Panc1 (cell line): ENCODE measurements at places on chromosomes 6 and 20. TPM values are rescaled to one million over a fixed set of nuclear protein-coding genes. Genes with fewer than 3 reads are reported as not detected.

Gene ADRM1
- 194 TPM for total RNA-seq

DNA sequence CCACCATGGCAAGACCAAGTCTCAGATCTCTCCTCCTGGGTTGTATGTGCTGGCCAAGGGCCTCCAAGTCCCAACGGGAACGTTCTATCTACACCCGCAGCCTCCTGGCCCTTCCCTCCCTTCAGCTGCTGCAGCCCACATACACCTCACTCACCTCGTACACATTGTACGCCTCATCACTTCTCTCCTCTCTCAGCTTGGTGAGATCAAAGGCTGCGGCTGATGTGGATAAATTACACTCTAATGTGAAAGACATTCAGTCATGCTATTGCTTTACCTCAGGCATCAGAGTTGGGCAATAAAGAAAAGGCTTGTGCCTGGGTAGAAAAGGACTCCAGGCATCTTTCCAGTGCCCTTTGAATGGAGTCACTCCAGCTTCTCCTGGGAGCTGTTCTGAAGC, 135.3 kb upstream of the FOXQ1 start:
- no peaks in the 10 kb centered on the region for H3K4me1 ChIP-seq
- no peak for DNase-seq
- no peak overlapping the region for H3K4me3 ChIP-seq
- H3K27me3 ChIP-seq, result no peaks in the 10 kb centered on the region
- H3K36me3 ChIP-seq, result no peaks in the 10 kb centered on the region

GRCh38 chr6:34970957-34971356, 81.9 kb downstream of the ANKS1A start:
- no peak for DNase-seq
- no peaks in the 10 kb centered on the region for H3K4me1 ChIP-seq
- H3K4me3 ChIP-seq, result no peak overlapping the region
- no peaks in the 10 kb centered on the region for H3K27me3 ChIP-seq

Gene PRSS35
- 0.10 TPM for total RNA-seq

Gene KHDC1L
- not detected for total RNA-seq

Gene GINM1
- 31.7 TPM for total RNA-seq

DNA sequence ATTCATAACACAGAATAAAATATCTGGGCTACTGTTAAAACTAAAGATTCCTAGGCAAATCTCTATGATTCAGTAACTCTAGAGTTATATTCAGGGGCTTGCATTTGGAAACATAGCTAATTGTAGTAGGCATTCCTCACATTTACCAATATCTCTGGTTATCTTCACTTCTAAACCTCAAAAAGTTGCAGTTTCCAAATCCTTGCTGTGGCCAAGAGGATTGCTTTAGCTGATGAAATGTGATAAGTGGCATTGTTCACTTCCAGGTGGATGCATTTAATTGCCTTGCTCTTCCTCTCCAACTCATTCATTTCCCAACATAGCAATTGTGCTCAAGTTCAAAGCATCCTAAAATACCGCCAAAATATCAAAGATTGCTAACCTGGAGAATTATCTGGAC, 246.6 kb downstream of the GRIK2 start:
- H3K4me1 ChIP-seq, result no peaks in the 10 kb centered on the region
- no peaks in the 10 kb centered on the region for H3K27me3 ChIP-seq
- H3K27ac ChIP-seq, result no peak overlapping the region
- DNase-seq, result no peak

DNA sequence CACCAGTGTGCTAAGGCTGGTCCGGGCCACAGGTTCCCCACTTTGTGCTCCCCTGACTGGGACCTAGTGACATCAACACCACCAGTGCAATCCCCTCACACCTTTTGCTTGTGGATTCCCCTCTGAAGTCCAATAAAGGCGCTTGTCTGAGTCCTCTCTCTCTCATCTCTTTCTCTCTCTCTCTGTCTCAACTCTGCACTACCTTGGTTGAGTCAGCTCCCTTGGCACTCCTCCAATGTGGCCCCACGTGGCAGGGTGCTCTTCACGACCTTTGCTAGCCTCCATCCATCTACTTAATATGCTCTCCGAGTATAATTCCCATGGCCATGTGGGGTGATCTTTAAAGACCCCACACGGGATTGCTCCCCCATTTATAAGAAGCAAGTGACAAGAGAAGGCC, 385.0 kb downstream of the CD83 start:
- no peak for DNase-seq
- H3K27ac ChIP-seq, result no peak overlapping the region
- H3K4me3 ChIP-seq, result no peak overlapping the region
- H3K27me3 ChIP-seq, result no peaks in the 10 kb centered on the region
- H3K4me1 ChIP-seq, result no peaks in the 10 kb centered on the region; the same call in 1 of the 2 replicates
- no peaks in the 10 kb centered on the region for H3K36me3 ChIP-seq

DNA sequence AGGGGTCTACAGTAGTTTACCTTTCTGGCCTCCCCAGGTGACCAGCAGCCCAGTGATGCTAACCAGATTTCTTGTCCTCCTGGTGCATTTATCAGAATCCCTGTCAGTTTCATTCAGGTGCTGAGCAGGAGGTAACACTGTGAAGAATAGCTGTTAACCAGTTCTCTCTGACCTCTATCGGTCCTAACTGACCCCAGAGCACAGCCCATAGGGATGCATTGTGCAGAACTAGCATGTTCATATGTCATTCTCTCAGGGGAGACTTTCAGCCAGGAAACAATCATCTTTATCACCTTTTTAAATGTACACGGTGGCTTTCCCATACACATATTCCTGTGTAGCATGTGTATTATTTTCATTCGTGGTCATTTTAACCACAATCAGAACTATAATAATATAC, 49.9 kb downstream of the CNR1 start:
- H3K4me1 ChIP-seq, result no peaks in the 10 kb centered on the region
- DNase-seq, result no peak
- no peaks in the 10 kb centered on the region for H3K27me3 ChIP-seq
- no peaks in the 10 kb centered on the region for H3K36me3 ChIP-seq

DNA sequence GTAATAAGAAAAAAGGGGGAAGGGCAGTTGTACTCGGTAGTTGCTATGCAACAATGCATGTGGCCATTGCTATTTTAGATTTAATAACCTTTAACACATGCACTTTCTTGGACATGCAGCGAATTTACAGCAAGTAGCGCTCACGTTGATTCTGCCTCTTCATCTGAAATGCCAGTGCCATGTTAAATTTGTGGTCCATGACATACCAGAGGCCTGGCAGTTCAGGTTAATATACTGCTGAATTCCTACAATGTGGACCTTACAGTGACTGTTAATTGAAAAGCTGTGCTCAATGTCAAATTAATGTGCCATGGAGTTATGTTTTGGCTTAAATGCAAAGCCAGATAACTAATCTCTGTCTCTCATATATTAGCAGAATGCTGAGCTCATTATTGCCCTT, 699.7 kb downstream of the DOK5 start:
- H3K4me1 ChIP-seq, result no peaks in the 10 kb centered on the region
- no peak overlapping the region for H3K27ac ChIP-seq
- no peaks in the 10 kb centered on the region for H3K27me3 ChIP-seq
- H3K36me3 ChIP-seq, result no peaks in the 10 kb centered on the region
- no peak overlapping the region for H3K4me3 ChIP-seq

DNA sequence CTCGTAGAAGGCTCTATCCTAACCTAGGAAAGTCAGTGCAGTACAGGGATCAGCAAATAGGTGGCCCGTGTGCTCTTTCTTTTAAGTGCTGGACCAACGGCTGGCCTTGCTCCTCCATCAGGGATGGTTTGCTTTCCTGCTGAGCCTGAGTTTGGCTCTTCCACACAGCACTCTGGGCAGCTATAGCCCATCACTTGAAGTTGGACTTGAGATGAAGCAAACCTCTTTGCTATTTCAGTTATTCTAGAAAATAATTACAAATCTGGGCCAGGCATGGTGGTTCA, 66.9 kb upstream of the KCNK16 start:
- no peak overlapping the region for H3K27ac ChIP-seq
- no peaks in the 10 kb centered on the region for H3K4me1 ChIP-seq
- 0 out of 2 replicates have a peak, but pooled peaks cover 3% of the 10 kb centered on the region for H3K27me3 ChIP-seq
- DNase-seq, result no peak

Gene PAK5
- total RNA-seq, result not detected

- H3K4me3 ChIP-seq, result no peak overlapping the region
- no peaks in the 10 kb centered on the region for H3K36me3 ChIP-seq
- H3K4me1 ChIP-seq, result no peaks in the 10 kb centered on the region
- DNase-seq, result peak; percentile 69
Measured at GRCh38 chr6:18595774-18596530, 208.8 kb downstream of the RNF144B start.

DNA sequence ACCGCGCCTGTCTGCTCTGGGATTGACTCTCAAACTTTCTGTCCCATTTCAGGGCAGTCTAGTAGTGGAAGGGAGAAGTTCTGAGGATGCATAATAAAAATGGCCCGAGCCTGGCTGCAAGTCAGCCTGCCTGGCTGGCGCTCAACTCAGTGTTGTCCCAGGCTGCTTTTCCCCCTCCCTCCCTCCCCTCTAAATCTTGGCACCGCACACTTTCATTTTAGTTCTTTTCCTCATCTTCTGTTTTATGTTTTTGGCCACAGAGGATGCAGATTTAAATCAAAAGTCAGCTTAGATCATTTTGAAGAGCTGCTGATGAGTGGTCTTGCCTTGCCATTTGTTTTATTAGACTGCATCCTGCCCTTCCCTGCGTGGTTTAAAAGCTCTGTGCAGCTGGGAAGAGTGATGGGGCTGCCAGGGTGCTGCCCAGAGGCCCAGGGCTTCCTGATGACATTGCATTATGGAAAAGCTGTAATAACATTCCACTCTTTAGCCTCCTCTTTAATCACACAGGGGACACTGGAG, 6.5 kb upstream of the UQCC2 start:
- no peaks in the 10 kb centered on the region for H3K36me3 ChIP-seq
- no peaks in the 10 kb centered on the region for H3K4me1 ChIP-seq
- H3K27ac ChIP-seq, result no peak overlapping the region
- no peak overlapping the region for H3K4me3 ChIP-seq
- no peak for DNase-seq
- H3K27me3 ChIP-seq, result peaks cover 4% of the 10 kb centered on the region; the same call in 1 of the 2 replicates

DNA sequence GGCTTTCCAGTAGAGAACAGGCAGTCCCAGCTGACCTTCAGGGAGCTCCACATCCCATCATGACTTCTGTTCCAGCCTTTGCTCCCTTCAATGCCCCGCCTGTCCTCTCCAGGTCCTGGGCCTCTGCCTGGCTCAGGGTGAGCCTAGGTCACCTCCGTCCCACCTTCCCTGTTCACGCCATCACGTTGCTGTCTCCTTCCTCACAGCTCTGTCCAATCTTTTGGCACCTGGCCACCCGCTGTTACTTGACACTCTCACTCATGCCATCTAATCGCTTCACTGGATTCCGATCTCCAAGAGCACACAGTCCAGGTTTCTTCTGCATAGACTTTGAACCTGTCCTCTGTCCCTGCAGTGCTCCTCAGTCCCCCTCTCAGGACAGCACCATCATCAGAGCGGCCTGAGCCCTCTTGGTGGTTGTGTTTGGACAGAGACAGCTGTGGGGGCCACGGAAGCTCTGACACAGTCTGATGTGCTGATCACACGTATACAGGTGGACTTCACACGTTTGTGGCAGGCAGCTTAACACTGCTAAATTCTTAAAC, 34.7 kb upstream of the TIAM2 start:
- H3K36me3 ChIP-seq, result no peaks in the 10 kb centered on the region
- peaks cover 3% of the 10 kb centered on the region; the same call in 1 of the 2 replicates for H3K4me1 ChIP-seq
- no peaks in the 10 kb centered on the region for H3K27me3 ChIP-seq

Gene SLC22A16
- total RNA-seq, result not detected

DNA sequence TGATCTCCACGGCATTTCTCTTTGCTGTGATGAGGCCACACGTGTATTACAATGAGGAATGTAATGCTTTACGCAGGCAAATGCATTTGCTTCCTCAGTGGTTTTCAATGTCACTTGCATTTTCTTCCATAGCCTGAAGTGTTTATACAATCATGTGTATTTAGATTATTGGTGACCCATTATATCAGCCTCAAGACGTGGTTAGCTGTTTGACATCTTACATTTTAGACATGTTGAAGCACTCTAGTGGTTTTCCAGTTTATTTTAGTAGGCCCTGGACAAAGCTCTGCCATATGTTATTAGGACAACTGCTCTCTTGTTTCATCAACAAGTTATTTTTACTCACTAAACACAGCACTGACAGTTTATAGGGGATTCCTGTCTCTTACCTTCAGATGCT, 200.4 kb downstream of the UTRN start:
- H3K36me3 ChIP-seq, result peaks cover 21% of the 10 kb centered on the region
- H3K27me3 ChIP-seq, result no peaks in the 10 kb centered on the region
- H3K27ac ChIP-seq, result no peak overlapping the region
- H3K4me3 ChIP-seq, result no peak overlapping the region
